ENCODE measurements at places on chromosomes 6 and 20.

DNA sequence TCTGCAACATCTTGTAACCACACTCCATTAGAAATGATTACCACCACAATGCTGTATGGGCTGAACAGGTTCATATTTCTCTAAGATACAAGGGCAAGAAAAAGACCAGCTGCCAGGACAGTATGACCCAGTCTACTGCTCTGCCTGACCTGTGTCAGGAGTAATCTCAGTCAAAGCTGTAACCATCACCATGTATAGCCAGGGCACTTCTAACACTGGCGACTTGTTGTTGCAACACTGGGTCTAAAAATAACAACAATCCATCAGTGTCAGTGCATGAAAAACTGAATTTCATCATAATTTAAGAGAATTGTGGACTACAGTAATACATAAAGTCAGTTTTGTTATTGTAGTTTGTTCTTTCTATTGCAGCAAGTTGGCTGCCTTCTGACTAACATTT is 738.6 kb upstream of the ADGRB3 start:
- no peak for DNase-seq

GRCh38 chr6:47722194-47722593 is 23.8 kb downstream of the ADGRF4 start:
- DNase-seq, result no peak

- DNase-seq, result no peak
Observed at GRCh38 chr6:34891296-34891695, 2.2 kb downstream of the ANKS1A start.

DNA sequence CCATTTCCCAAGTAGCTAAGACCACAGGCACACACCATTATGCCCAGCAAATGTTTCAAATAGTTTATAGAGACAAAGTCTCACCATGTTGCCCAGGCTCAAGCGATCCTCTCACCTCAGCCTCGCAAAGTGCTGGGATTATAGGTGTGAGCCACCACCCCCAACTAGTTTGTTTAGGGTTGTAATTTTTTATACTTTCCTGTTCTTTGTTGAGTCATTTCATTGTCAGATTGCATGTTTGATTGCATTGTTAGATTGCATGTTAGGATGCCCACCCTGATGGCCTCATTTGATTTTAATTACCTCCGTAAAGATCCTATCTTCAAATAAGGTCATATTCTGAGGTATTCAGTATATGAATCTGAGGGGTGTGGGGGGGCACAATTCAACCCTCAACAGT is 73.3 kb upstream of the SASH1 start:
- DNase-seq, result no peak

DNA sequence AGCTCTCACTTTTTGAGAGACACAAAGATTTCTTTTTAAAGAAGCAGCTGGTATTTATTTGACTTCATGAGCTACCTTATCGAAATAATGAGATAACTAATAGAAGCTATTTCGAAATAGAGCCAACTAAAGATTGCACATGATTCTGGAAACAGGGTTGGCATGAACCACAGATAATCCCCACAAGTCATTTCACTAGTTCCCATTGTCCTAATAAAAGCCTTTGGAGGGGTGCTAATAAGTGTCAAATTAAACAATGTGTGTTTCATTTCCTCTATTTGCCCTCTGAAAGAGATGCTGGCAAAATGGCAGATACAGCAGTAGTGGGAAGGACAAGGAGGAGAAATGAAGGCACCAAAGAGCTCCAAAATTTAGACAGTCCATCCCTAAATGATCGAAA is 78.6 kb upstream of the RIPOR2 start:
- no peak for DNase-seq

- DNase-seq, result no peak
Observed at GRCh38 chr6:98044791-98045470, 761.9 kb upstream of the MMS22L start.

- no peak for DNase-seq
Observed at GRCh38 chr20:14360416-14360815, 23.0 kb upstream of the FLRT3 start.

DNA sequence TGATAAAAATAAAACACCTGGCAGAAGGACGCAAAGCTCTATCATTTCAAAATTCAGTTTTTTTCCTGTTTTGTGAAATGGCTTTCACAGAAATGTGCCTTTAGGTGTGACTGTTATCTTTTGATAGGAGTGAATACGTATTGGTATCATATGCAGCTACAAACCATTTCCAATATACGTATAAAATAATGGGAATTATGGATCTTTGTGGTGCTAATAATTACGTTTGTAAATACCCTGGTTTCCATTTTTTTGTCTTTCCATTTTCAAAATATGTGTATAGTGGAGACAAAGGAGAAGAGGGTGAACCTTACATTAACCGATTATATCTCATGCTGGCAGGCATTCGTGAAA is 108.7 kb upstream of the GMDS start:
- DNase-seq, result no peak

DNA sequence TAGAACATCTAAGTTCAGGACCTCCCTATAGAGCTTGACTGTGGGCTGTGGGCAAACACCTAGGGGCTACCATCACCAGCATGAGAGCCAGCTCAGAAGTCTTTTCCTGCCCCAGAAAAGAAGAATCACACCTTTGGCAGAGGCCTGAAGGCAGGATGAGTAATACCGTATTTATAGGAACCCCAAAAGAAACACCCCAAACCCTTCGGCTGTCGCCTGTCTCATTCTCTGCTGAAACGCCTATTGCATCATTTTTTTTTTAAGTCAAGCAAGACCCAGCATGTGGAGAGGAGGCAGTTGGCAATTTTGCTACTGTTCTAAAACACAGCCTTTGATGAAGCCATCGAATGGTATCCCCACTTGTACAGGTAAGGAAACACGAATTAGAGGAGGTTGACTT is 436.4 kb downstream of the TFAP2A start:
- no peak for DNase-seq

GRCh38 chr20:7935027-7935551 is 5.2 kb downstream of the HAO1 start:
- DNase-seq, result no peak

DNA sequence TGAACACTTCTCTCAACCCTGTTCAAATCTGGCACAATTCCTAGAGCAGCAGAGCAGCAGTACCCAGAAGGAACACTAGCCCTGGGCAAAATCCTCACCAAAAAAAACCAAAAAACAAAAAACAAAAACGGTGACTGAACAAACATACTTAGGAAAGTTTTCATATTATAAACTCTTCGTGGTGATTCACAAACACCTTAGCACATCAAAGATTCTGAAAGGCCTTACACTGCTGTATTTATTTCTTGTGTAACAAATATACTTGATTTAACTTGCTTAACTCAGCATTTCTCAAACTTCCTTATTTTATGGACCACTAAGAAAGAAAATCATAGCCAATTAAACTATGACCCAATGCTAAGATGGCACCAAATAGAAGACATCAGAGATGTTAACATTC is 57.8 kb upstream of the RREB1 start:
- no peak for DNase-seq

DNA sequence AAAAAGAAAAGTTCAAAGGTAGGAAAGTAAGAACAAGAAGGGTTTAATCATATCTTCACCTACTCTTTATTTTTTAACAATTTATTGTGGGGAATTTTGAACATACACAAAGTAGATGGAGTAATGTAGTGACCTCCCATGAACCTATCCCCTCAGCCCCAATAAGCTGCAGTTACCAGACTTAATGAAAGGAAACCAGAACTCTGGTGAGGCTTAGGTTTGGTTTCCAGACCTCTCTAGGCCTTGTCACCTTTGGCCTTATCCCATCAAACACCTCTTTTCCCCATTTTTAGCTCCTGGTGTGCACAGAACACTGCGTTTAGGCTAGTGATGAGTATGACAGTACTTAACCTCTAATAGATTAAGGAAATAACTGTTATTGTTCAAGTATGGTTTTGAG is 42.0 kb downstream of the CBFA2T2 start:
- DNase-seq, result no peak

GRCh38 chr6:147132889-147133288 is 71.3 kb upstream of the STXBP5 start:
- DNase-seq, result no peak

DNA sequence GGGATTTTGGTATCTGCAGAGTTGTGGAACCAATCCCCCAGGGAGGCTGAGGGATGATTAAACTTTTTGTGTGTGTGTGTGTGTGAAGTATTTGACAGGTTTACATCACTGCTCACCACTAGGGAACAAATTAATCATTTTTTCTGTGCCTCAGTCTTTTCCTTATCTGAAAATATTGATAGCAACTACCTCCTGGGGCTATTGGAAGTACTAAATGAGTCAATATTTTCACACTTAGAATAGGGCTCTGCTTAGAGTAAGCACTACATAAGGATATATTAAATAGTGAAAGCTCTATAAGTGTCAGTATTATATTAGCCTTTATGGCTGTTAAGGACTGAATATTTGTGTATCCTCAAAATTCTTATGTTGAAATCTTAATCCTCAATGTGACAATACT is 155.2 kb upstream of the UST start:
- no peak for DNase-seq

GRCh38 chr20:33694639-33695012 is 8.4 kb upstream of the E2F1 start:
- DNase-seq, result no peak

GRCh38 chr6:63317641-63318040 is 2.1 kb downstream of the LGSN start:
- DNase-seq, result no peak

DNA sequence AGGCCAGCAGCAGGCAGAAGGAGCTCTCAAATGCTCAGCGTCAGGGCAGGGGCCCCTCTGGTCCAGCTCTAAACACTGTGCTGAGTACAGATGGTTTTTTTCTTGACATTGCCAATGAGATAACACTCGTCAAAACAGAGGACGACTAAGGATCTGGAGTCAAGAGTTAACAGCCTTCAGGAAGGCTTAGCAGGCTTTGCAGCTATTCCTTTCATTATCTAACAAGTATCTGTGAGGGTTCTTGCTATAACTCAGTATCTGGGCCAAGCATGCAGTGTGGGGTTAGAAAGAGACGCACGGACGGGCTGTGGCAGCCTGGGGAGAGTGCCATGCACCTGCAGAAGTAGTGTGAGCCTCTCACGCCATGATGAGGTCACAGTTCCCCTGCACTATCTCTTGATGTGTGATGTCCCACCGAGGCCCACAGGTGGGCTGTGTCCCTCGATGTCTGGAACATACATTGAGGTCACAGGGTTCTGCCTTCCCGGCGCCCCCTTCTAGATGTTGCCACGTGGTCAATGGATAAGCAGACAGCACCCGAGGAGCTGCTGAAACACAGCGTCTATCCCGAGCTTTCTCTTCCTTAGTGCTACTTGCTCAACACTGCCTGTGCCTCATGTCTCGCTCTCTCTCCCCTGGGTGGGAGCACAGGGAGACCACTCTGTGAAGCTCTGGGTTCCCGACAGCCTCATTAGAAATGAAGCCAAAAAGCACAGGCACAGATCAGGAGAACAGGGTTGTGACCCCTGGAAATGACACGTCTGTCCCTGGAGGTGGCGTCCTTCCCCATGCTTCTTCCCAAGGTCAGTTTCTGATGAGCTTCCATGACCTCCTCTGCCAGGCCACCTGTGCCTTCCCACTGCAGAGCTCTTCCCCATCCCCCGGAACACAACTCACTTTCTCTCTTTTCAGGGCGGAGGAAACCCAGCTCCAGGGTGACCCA is 85.5 kb upstream of the RPS6KA2 start:
- no peak for DNase-seq

DNA sequence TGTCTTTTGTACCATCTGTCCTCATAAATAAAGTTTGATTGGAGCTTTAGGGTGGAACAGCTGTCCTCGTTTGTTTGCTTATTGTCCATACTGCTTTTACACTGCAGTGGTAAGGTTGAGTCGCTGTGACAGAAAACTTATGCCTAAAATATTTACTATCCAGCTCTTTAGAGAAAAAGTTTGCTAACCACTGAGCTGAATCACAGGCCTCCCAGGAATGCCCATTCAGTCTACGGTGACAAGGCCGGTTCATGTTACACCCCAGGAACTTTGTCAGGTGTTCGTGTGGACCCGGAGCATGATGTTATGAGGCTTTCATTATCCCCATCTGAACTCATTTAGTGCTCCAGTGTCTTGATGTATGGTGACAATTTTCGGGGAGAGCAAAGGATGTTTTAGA is 401.1 kb downstream of the SAMD5 start:
- DNase-seq, result no peak

DNA sequence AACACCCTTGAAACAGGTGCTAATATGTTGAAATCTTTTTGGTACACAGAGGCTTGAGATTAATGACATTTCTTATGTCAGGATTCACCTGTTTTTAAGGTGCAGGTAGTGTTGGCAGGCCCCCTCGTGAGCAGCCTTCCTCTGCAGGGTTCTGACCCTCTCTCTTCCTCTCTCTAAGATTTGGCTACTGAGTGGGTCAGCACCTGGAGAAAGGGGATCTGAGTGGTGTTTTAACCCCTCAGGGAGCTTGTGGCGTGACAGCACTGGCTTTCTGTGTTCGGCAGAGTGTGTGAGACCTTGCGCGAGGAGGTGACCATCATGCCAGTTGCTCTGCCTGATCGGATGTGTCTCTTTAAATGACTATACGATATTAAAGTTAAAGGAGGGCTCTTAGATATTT is 37.1 kb downstream of the HIVEP1 start:
- no peak for DNase-seq

GRCh38 chr6:53361549-53362031 is 12.8 kb upstream of the ELOVL5 start:
- no peak for DNase-seq

GRCh38 chr20:4083098-4083865 is 67.9 kb upstream of the RNF24 start:
- no peak for DNase-seq

- DNase-seq, result no peak
Observed at GRCh38 chr20:528923-529604, 14.5 kb downstream of the CSNK2A1 start.

DNA sequence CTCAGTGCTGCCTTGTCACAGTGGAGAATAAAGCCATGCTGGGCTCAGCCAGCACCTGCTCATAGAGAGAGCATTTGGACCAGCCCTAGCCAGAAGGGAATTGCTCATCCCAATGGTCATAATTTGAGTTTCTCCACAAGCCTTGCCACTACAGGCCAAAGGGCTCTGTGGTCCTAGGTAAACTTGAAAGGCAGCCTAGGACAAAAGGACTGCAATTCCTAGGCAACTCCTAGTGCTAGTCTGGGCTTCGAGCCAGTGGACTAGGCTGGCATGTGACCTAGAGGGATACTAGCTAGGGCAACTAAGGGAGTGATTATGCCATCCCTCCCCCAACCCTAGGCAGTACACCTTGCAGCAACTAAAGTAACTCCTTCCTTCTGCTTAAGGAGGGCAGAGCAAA is 516.2 kb downstream of the BCKDHB start:
- no peak for DNase-seq

GRCh38 chr20:56736285-56736857 is 107.3 kb downstream of the TFAP2C start:
- no peak for DNase-seq

GRCh38 chr20:62675877-62676260 is 32.8 kb upstream of the NTSR1 start:
- no peak for DNase-seq

DNA sequence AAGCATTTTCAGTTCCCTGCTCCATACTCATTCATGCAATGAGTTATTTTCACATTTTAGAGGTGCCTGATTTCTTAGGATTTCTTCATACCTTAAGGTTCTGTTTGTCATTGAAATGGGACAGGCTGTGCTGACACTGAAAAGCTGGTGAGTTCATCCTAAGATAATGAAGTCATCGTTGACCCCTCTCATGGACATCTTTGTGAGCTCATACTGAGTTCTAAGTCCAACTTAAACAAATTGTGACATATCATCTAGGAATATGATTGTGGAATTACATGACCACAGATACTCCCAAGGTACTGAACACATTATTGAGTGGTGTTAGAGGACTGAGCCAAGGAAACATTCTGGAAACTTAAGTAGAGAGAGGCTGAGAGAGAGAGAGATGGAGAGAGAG is 224.8 kb upstream of the JAG1 start:
- no peak for DNase-seq

All from stimulated activated CD8-positive, alpha-beta memory T cell treated with anti-CD3 and anti-CD28 coated beads, Interleukin-4, amount 100 ng/mL, for 4 hours (primary cell).